ENCODE measurements at places on chromosomes 12 and 14.

DNA sequence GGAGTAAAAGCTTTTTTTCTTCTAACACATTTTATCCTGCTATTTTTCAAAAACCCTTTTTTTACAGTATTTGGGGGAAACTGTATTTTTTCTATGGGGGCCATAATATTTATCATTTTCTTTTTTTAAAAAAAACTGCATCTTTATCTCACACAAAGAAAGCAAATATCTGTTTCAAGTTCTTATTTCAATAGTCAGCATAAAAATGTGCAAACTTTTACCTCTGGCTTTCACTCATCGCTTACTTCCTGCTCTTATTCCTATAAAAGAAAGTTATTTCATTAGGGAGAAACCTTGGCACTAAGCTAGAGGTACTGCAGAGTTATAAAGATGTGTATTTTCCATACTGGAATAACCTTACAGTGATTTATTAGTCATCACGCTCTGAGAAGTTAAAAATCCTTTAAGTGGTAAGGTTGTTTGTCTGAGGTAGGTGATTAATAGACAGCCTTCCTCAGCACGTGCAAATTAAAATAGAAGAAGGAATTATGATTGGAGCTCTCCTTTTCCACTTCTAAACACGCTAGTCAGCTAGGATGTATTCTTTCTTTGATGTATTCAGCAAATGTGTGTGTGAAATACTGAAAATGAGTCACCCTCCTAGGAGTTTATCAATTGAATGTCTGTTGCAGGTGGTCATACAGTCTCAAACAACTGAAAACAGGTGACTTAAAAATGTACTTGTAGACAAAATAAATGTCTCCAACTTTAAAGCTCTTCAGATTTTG, 461.0 kb downstream of the GXYLT1 start:
- no peak for DNase-seq

- no peak for DNase-seq
These were observed 25.9 kb downstream of the TMEM117 start for GRCh38 chr12:43861840-43862150.

DNA sequence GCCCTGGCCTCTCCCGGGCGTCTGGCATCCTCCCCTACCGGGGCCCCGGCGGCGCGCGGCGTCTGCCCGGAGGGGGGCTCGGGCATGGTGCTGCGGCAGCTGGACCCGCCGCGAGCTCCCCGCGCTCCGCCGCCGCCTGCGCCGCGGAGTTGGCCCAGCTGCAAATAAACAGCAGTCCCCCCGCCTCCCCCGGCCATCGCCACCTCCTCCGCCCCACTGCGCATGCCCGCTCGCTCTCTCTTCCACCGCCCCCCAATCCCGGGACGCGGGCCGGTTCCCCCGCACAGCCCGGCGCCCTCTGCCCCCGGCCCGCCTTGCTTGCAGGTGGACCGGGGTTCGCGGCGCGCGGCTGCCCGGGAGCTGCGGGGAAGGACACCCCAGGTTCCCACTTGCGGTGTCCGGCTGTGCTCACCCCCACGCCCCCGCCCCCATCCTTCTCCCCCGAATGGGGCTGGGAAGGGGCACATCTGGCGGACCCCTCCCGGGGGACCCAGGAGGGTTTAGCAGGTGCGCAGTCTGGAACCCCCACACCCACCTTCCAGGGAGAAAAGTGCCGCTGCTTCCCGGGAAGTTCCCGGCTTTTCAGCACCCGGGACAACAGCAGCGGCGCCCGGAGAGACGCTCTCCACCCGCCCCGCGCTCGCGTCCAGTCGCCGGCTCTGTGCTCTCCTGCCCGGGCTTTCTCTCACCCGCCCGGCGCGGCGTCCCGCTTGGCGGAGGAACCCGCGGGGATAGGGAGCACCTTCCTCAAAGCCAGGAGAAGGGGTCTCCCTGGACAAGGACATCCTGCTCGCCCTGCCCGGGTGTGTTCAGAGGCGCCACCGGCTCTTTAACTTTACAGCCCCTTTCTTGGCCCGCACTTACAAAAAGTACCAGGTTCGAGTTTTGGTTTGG, at the start of gene TMTC1:
TMTC1 (minus strand) TSS at position 170 of the 894 bp plus-strand sequence. CDS start 191 bp downstream, outside the sequence.
- no peak for DNase-seq

DNA sequence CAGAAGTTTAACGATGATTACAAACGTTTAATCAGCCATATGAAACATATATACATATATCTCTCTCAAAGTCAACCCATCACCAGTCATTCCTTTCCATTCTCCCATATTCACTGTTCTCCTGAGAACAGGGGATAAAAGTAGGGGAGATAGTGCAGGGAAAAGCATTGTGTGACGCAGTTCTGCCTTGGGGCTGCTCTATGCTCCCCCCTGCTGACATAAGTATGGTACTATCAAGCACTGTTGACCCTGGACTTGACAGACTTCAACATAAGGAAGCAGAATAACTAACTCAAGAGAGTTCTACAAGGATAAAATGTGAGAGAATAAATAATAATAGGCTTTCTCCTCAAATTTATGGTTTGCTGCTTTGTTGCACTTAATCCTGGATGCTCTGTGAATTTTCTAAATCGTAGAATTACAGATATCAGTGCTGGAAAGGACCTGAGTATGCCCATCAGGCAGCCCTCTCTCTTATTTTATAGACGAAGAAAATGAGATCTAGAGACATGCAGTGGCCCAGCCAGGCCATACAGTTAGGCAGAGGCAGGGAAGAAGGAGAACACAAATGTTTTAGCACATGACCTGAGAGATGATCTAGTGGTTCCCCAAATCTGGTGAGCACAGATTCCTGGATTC, 87.2 kb downstream of the SCN8A start:
- no peak for DNase-seq

DNA sequence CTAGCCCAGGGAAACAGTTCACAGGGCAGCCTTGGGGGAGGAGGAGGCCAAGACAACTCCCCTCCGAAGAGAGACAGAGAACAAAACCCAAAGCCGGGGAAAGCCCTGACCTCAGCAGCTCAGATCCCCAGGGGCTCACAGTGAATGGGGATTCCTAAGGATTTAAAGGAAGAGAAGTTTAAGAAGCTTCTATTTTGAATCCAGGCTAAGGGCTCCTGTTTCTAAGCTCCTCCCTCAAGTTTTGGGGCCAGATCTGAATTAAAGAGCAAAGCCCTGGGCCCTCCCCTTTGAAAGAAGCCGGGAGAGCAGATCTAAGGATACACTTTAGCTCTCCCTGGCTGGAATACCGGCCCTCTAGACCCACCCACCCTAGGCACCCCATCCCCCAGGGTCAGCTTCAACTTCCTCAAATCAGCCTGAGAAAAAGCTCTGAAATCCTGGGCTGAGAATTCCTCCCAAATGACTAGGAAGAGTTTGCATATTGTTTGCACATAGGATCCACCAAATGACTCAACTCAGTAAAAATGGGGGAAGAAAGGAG, 3.9 kb downstream of the KDM2B start:
- no peak for DNase-seq

DNA sequence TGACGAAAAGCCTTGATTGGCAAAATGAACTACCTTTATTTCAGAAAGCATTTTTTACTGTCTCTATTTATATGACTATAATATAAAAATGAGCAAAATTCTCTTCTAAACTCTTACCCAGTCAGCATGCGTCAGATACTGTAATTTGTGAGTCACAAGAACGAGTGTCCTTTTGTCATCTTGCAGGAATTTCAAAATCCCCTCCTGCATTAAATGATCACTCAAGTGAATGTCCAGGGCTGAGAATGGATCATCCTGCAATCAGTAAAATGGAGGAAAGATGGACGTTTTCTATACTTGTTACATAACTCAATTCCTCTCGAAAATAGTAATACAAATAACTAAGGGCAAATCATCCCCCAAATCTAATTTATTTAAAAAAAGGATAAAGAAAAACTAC, 77.7 kb upstream of the KCNJ8 start:
- no peak for DNase-seq

- no peak for DNase-seq
These were observed 903 bp upstream of the PPP4R3A start for GRCh38 chr14:91511043-91511383.
